KG1 (cell line): ENCODE measurements at places on chromosomes 13 and 19.

DNA sequence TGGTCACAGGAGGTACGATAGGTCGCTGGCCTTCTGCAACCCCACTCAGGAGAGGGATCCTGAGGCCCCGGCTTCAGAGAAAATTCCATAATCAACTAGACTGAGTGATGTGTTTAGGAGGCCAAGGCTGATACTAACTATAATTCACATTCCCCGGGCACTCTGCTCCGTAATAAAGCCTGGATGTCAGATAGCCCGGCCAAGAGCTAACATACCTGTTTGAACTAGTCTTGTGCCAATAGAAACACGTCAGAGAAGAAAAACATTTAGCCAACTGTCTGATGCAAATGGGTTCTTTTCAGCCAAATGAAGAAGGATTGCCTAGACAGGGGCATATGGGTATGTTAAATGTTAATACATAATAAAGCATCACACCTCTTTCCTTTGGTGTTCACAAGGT lies 204.2 kb downstream of the TSHZ3 start:
- no peak for DNase-seq

DNA sequence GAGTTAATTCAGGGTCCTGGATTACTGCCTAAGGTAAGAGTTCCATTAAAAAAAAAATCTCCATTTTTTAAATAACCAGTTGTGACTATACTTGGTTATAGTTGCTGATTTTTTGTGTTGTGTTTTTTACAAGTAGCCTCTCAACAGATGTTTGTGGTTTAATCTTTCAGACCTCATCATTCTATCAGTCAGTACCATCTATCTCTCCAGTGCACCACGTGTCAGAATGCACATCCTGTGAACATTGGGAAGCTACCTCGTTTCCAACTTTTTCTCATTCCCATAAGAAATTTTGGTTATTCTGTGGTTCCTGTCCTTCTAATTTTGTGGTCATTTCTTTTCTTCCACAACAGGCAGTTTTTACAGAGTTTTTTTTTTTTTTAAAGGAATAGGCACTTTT lies 39.2 kb downstream of the WDFY2 start:
- no peak for DNase-seq

- no peak for DNase-seq
These were observed 224.9 kb downstream of the FGF9 start for GRCh38 chr13:21895779-21896178.

DNA sequence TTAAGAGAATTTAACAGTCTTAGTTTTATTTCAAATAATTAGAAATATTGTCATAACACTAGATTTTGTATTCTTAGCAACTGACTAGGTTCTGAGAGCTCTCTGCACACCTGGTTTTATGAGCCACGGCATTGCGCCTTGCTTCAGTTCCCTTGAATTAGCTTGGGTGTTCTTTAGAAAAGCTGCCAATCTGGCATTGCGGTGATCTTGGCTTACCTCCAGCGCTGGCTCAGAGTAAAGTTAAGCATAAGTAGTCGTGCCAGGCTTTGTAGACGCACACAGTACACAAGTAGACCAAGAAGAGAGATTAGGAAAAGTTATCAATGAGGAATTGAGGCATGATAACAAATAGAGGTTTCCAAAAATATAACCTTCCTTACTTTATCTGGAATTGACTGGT lies 45.7 kb downstream of the TPP2 start:
- DNase-seq: no peak

- DNase-seq: no peak
These were observed 399.6 kb downstream of the DCT start for GRCh38 chr13:94079876-94080275.

- no peak for DNase-seq
These were observed 116.0 kb upstream of the MAB21L1 start for GRCh38 chr13:35592457-35592856.

GRCh38 chr19:45032421-45032820 lies 6.4 kb upstream of the CLASRP start:
- DNase-seq: no peak
